ENCODE measurements at places on chromosomes 7 and 10. TPM values are rescaled to one million over a fixed set of nuclear protein-coding genes. Genes with fewer than 3 reads are reported as not detected.

The ITIH5 gene
- polyA plus RNA-seq = 0.11 TPM

The CABCOCO1 gene
- 1.5 TPM for polyA plus RNA-seq

The PLXDC2 gene
- 10.3 TPM for polyA plus RNA-seq

The SRI gene
- 348 TPM for polyA plus RNA-seq

The AEBP1 gene
- polyA plus RNA-seq = 96.0 TPM

The C10orf62 gene
- polyA plus RNA-seq = not detected

The NEURL1 gene
- 3.5 TPM for polyA plus RNA-seq

The EPHB4 gene
- 33.4 TPM for polyA plus RNA-seq

The APBB1IP gene
- not detected for polyA plus RNA-seq

The MRC1 gene
- polyA plus RNA-seq = 0.22 TPM

The IFIT2 gene
- polyA plus RNA-seq = 0.25 TPM

The LRRC17 gene
- 4.3 TPM for polyA plus RNA-seq

The PLAU gene
- 4.0 TPM for polyA plus RNA-seq

The HOXA13 gene
- not detected for polyA plus RNA-seq

The ERVW-1 gene
- 1.2 TPM for polyA plus RNA-seq

The SPDYE6 gene
- polyA plus RNA-seq = 2.4 TPM

The CHCHD3 gene
- 102 TPM for polyA plus RNA-seq

The TRIM74 gene
- 5.1 TPM for polyA plus RNA-seq

The PAX4 gene
- not detected for polyA plus RNA-seq

The C10orf53 gene
- polyA plus RNA-seq = not detected

The RELN gene
- polyA plus RNA-seq = 19.2 TPM

The ACBD7 gene
- polyA plus RNA-seq = 1.2 TPM

The DNAH11 gene
- 0.55 TPM for polyA plus RNA-seq

The SUN3 gene
- polyA plus RNA-seq = 1.7 TPM

The MET gene
- 1.9 TPM for polyA plus RNA-seq

The NFE2L3 gene
- polyA plus RNA-seq = 3.8 TPM

The MMP21 gene
- polyA plus RNA-seq = not detected

The RSPH10B2 gene
- not detected for polyA plus RNA-seq

The GPR26 gene
- not detected for polyA plus RNA-seq

The CACNA2D1 gene
- polyA plus RNA-seq = 8.1 TPM

The AQP1 gene
- 33.3 TPM for polyA plus RNA-seq

The SFTPA2 gene
- polyA plus RNA-seq = not detected

The CLEC2L gene
- 0.16 TPM for polyA plus RNA-seq

The CAV1 gene
- 1.8 TPM for polyA plus RNA-seq

The LIPK gene
- not detected for polyA plus RNA-seq

The DMBT1 gene
- not detected for polyA plus RNA-seq

The CPN1 gene
- polyA plus RNA-seq = not detected

The GPR146 gene
- 4.4 TPM for polyA plus RNA-seq

The HABP2 gene
- polyA plus RNA-seq = not detected

The FKBP14 gene
- polyA plus RNA-seq = 29.6 TPM

The COL1A2 gene
- 122 TPM for polyA plus RNA-seq

The NEUROD6 gene
- polyA plus RNA-seq = not detected

The IGFBP3 gene
- 10.9 TPM for polyA plus RNA-seq

The LRRD1 gene
- polyA plus RNA-seq = 0.20 TPM

The NKX1-2 gene
- polyA plus RNA-seq = not detected

The HECTD2 gene
- polyA plus RNA-seq = 8.2 TPM

The C10orf67 gene
- 0.16 TPM for polyA plus RNA-seq

The MEST gene
- polyA plus RNA-seq = 98.3 TPM

The OR2A1 gene
- not detected for polyA plus RNA-seq

The FERD3L gene
- polyA plus RNA-seq = not detected

The MAGI2 gene
- polyA plus RNA-seq = 16.8 TPM

The RNF133 gene
- not detected for polyA plus RNA-seq

The HOXA11 gene
- polyA plus RNA-seq = not detected

The GDI2 gene
- 182 TPM for polyA plus RNA-seq
